ENCODE measurements at places on chromosomes 13 and 19.

- DNase-seq: no peak
Observed at GRCh38 chr13:33188093-33188882, 97.3 kb downstream of the STARD13 start.

GRCh38 chr13:64347664-64348063 lies 2882.5 kb downstream of the PCDH9 start:
- no peak for DNase-seq

GRCh38 chr19:6226444-6227155 lies 53.2 kb downstream of the MLLT1 start:
- no peak for DNase-seq

DNA sequence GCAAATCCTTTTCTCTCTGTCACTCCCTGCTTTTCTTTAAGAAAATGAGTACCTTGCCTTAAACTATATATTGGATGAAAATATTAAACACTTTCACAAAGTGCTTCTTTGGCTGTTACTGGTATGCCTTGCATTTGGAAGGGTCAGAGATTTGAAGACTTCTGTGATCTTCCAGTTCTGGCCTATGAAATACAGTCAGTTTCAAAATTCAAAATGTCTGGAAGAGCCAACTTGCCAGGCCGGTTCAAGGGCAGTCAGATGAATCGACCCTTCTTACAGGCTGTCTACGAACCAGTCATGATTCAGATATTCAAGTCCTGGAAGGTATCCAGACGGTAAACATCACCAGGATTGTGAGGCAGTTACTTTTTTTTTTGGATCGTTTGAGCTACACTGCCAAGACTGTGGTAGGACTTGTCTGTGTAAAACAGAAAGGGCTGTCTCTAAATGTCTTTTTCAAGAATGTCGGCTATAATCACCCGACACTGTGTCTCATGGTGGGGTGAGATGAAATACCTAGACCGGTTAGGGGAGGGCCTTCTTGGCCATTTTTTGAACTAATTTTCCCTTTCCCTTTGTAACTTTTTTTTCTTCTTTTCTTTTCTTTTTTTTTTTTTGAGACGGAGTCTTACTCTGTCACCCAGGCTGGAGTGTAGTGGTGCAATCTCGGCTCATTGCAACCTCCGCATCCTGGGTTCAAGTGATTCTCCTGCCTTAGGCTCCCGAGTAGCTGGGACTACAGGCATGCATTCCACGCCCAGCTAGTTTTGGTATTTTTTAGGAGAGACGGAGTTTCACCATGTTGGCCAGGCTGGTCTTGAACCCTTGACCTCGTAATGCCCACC lies 11.2 kb downstream of the ACTN4 start:
- DNase-seq: no peak

DNA sequence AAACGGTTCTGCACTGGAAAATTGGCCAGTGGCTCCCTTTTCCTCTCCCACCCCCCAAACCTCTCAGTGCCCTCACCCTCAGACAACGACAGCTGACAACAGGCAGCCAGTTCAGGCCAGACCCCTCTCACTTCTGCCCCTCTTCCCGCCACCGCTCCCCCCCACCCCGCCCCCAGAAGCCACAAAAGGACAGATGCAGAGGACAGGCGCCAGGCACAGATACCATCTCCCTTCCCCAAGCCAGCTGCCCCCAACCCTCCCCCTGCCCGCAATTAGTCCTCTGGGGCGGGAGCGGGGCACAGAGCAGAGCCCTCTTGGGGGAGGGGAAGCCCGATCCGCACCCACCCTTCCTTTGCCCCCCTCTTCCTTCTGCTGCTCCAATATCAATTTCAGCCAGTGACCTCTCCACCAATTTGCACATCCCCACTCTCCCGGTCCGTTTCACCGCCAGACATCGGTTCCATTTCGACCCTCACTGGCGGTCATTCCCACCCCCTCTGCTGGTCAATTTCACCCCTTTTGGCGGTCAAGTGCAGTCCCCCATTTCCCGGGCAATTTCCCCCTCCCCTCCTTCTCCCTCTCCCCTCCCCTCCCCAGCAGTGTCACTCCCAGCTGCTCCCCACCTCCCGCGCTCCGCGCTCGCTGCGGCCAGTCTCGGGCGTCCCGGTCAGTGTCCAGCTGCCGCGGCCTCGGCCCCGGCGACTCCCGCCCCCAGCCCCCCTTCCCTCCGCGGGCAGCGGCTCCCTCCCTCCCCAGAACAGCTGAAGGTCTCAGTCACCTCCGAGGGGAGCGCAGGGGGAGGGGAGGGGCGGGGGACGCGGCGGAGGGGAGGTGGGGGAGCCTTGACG lies at the start of gene SHD:
Gene SHD, plus strand, starts transcription at position 848 of the 848 bp plus-strand sequence. CDS start 798 bp downstream, outside the sequence.
- no peak for DNase-seq

- peak; percentile 13 for DNase-seq
Observed at GRCh38 chr19:43901395-43902390, 33.4 kb downstream of the ZNF45 start.
